A172 (cell line): ENCODE measurements at places on chromosomes 5 and 9.

- no peak for DNase-seq
Observed at GRCh38 chr5:92939428-92939827, 641.6 kb downstream of the NR2F1-AS1 start.

- no peak for DNase-seq
Observed at GRCh38 chr5:57193757-57194413, 20.0 kb downstream of the GPBP1 start.

DNA sequence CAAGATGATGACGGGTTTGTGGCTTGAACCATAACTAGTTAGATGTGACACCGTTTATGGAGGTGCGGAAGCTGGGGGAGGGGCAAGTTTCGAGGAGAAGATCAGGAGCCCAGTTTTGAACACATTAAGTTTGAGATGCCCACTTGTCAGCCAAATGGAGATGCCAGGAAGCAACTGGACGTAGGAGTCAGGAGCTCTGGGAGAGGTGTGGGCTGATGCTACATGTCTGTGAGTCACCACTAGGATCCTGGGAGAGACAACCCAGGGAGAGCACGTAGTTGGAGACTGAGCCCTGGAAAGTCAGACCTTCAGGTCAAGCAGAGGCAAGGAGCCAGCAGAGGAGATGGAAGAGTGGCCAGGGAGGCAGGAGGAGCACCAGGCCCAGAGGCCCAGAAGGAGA lies 48.8 kb upstream of the SLC25A51 start:
- peak; percentile 83 for DNase-seq

- DNase-seq = no peak
Observed at GRCh38 chr5:68745448-68745847, 348.4 kb upstream of the SLC30A5 start.

DNA sequence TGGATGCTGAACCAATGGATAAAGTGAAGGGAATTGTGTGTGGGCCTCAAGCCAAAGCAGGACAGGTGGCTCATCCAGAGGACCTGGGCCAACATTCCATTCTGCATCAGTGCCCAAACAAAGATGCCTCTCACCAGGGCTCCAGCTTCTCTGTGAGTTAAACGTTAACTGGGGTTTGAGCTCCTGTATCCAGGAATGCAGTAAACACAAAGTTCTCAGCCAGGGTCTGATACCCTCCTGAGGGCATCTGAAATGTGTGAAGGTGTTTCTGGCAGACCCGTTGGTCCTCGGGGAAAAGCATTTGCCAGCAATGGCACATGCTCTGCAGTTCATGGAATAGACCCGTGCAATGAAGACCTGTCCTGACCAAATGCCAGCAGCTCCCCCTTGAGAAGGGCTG lies 33.9 kb upstream of the AOPEP start:
- DNase-seq = no peak

GRCh38 chr5:175809531-175810121 lies 61.8 kb upstream of the CPLX2 start:
- peak; percentile 96 for DNase-seq

GRCh38 chr9:108060175-108060574 lies 570.6 kb upstream of the KLF4 start:
- no peak for DNase-seq

GRCh38 chr5:133866160-133866902 lies 102.1 kb downstream of the C5orf15 start:
- no peak for DNase-seq

GRCh38 chr9:89032173-89032572 lies 40.9 kb downstream of the S1PR3 start:
- DNase-seq = no peak

DNA sequence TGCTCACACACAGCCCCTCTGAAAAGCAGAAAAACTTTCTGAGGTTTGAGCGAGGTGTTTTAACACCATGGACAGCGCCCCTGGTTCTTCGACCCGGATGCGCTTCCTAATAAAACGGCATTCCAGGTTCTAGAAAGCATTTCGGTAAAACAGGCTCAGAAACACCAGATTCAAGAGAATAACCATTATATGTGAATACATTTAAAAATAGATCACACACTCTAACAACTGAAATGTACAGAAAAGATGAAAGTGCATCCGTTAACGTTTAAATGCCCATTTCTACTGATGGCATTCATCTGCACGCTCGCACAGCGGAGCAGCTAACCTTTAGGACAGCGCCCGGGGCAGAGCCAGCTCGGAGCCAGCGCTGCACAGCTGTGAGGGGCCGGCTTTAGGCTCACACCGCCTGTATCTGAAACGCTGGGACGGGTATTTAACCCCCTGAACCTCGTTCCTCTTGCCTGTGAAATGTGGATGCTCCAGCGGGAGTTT lies 26.3 kb upstream of the TENT4A start:
- peak; percentile 19 for DNase-seq

DNA sequence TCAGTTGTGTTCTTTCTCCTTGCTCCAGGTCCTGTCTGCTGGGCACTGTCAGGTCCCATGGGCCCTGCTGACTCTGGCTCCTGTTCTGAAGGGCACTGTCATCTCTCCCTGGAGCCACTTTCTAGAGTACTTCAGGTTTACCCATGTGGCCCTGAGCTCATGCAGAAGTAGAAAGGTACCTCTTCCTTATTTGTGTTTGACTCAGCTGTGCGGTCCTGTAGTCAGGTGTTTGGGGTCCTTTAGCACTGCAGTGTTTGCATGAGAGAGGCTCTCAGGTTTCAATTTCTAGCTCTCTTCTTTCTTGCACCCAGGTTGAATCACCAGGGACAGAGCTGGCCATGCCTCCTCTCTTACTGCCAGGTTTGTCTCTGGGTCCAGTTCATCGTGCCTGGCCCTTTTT lies 71.5 kb downstream of the HSPA4 start:
- no peak for DNase-seq

DNA sequence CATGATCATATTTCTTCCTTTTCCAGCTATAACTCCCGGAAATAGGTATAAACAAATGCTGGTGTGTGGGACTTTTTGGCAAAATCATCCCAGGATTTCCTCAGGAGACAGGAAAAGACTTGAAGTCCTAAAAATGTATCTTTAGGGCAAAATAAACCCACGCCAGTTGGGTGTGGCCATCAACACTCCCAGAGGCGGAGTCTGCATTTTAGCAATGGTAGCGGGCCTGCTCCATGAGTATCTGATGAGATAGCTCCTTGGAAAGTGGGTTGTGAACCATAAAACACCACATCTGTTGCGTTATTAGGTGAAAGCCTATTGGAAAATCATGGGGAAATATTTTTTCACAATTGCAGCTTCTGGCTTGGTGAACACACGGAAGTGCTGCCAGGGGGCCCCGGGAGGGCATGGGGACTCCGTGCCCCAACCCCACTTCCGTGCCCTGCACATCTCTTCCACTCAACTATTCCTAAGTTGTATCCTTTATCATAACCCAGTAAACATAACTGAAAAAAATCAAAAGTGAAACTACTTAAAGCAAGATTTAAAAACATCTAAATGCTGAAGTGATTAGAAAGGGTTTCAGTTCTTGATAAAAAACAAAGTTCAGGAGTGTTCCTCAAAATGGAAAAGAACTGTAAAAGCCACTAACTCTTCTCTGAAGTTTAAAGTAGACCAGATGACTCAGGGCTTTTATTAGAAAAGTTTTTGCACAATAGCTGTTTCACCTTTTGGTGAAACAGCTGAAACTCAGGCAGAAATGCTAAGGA lies 111.2 kb downstream of the LRRC70 start:
- DNase-seq = peak; percentile 7
